Suppressor macrophage treated with lipopolysaccharide for 4 hours (primary cell): ENCODE measurements at places on chromosomes 4 and X.

GRCh38 chr4:105126311-105127169 is 20.1 kb upstream of the TET2 start:
- DNase-seq, result no peak

DNA sequence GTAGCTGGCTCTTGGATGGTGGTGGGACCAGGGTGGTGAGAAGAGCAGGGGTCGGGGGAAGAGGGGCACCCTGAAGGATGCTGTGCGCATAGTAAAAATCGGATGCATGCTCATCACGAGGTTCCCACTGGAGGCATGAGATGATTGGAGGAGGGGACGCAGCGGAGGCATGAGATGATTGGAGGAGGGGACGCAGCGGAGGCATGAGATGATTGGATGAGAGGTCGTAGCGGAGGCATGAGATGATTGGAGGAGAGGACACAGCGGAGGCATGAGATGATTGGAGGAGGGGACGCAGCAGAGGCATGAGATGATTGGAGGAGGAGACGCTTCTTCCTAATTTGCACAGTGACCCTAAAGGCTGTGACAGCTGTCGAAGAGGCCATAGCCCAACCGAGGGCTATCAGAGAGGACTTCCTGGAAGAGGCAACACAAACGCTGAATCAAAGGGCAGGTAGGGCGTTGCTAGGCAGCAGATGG is 106.7 kb downstream of the ADRA2C start:
- no peak for DNase-seq

GRCh38 chr4:17544831-17545234 is 29.9 kb downstream of the CLRN2 start:
- DNase-seq, result no peak

- no peak for DNase-seq
Measured at GRCh38 chrX:95662200-95662599, 1022.4 kb upstream of the DIAPH2 start.

DNA sequence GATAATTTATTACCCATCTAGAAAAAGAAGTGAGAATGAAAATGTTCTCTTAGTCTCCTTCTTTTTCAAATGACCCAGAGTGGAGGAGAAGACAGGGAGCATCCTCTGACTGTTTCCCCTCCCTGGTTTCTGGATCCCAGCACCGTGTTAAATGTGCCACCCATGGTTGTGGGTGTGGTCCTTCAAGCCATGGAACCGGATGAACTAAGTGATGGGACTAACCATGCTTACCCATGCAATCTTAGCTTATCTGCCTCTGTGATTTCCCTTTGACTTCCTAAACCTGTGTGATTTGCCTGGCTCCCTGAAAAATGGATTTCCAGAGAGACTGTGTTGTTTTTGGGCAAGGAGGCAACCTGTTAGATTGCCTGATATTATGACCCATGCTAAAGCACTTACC is 437.1 kb downstream of the MAGEB5 start:
- no peak for DNase-seq

- DNase-seq, result peak; percentile 5
Measured at GRCh38 chr4:152807294-152807829, 27.6 kb downstream of the ARFIP1 start.

- DNase-seq, result no peak
Measured at GRCh38 chr4:48504352-48504751, 14.3 kb downstream of the ZAR1 start.

DNA sequence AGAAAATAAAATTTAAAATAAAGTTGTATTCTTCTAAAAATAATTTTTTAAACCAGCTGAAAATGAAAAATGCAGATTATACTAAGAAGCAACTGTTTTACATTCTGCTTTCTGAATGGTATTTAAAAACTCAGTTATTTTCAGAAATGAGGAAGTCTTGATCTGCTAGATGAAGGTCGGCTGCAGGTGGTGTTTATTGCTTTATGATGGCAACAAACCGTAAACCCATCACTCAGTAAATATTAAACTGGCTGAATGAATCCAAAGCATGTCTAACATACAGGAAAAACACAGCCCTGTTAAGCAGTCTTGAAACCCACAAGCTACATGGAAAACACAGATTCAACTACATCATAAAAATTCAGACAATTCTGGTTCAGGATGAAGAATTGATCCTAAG is 29.3 kb downstream of the DYNLT3 start:
- no peak for DNase-seq

DNA sequence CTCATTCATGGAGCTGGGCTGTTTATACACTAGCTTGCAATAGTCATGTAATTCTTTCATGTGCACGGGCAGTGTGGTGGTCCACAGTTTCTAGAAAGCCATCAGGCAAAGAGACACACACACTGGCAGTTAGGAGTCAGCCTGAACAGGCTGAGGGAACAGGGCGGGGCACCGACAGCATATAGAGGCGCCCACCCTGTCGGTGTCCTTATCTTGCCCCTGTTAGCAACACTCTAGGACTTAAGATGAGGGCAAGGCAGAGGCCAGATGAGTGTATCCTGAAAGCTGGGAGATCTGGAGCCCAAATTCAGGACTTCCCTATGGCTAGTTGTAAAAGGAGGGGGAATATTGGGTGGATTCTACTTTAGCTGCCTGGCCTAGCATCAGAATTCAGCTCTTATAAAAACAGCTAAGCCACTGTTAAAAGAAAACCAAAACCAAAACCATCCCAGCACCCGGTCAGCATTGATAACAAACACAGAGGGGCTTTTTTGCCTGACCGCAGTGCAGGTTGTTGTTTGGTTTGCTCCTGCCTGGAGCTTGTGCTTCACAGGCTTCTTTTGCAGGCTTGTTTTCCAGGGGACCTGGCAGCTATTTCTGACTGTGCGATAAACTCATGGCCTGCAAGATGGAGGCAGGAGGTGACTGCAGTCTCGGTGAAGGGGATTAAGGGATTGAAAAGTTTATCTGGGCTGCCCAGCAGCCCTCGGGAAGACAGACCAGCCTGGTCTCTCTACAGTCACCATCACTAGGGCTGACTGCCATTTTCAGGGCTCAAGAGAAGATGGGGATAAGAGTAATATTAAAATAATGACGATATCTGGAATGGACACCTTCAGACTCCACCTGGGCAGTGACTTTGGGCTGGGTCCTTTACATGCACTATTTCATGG is 638.9 kb downstream of the MID1IP1 start:
- DNase-seq, result peak; percentile 31

DNA sequence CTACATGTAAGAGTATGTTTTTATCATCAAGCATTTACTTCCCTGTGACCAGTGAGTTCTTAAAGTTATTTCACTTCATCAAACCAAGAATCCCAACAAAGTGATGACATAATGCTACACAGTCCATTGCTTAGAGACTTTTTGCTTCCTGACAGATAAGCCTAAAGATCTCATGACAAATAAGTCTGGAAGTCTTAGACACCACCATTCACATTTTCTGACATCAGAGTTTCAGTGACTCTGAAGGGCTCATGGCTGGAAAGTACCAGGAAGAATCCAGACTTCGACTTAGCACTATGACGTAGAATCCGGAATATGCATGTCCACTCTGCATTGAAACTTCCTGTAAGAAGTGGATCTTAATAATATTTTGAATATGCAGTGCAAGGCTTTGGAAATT is 53.7 kb downstream of the CLDN22 start:
- DNase-seq, result no peak

DNA sequence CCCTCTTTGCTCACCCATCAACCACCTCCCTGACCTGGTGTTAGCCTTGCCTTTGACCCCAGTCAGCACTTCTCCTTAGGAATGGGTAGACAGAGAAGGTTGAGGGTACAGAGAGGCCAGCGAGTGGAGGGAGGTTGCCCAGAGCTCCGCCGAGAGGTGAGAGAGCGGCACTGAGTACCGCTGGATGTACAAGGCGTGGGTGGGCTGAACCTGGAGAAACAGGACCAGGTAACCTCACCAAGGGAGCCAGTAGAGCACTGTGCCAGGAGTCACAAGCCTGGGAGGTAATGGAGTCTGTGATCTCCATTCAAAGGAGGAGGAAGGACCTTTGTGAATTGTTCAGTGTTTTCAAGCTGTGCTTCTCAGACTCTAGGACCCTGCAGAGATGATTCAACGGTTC is 256.2 kb downstream of the EVC2 start:
- no peak for DNase-seq
